ENCODE measurements at places on chromosomes 7 and 10.

DNA sequence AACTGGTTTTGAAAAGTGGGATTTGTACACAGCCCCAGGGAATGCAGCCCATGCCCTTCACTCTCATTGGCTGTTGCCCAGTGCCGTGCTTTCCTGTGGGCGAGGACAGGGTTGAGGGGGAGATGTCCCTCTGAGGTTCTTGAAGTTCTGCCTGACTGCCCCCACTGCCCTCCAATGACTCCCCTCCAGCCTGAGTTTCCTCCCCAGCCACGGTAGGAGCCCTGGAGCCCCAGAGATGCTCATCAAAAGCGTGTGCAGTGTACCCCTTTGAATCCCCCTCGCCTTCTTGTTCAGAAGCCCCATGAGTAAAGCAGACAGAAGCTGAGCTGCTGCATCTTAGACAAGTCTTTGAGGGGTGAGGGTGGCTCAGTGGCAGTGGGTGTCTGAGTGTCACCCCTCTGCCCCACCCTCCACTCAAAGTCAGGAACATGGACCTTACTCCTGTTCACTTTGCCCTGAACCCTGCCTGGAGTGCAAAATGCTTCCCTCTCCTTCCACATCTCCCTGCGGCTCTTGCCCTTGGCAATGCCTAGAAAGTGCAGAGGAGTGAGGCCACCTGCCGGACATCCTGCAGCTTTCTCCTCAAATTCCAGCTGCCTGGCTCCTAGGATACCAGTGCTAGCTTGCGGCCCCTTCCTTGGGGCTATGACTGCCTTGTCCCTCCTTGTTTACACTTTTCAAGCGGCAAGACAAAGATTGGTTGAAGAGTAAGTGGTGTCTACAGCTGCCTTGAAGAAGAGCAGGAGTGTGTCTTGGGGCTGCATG, 19.9 kb downstream of the FAM241B start:
- no peak for DNase-seq

- DNase-seq, result no peak
Measured at GRCh38 chr10:127175357-127176110, 20.9 kb downstream of the INSYN2A start.

DNA sequence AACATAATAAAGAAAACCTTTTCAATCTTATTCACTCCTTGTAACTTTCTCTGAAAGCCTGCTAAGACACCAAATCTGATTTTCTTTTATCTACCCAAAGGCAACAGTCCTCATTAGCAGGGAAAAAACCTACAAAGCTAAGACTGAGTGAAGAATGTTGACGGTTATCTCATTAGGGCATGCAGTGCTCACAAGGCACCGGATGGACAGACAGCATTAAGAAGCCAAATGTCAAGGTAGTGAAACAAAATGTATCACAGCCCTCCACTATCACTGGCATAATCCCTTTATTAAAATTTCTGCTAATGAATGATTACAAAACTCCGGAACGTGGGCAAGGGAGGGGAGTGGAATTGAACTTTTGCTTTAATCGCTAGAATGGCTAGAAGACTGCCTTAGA, 442.8 kb downstream of the NEBL start:
- DNase-seq, result no peak

DNA sequence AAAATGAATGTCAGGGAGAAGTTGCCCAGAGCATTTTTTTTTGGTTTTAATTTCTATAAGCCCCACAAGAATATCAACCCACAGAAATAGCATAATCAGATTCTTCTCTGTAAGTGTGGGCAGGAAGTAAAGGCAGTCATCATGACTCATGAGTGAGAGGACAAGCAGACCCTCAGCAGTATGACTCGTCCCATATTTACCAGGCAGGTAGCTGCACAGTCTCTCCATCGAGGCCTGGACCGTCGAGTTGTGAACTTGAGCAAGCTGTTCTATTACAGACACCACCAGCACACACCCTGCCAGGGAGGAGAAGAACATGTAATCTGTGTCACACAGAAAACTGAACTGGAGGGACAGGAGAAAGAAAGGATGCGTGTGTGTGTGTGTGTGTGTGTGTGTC, 37.8 kb downstream of the AOAH start:
- DNase-seq, result no peak

DNA sequence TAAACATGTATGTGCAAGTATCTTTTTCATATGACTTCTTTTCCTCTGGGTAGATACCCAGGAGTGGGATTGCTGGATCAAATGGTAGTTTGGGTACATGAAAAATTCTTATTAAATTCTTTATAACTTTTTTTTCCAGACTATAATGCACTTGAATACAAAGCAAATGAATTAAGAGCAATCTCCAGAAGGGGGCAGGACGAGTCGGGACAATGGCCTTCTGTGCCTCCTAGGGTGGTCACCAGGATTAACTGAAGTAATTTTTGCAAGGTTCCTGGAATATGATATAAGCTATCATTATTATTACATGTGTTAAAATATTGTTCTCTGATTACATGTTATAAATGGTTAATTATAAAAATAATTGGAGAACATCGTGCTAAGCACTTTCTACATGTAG, 127.2 kb downstream of the PPP1R17 start:
- DNase-seq, result no peak

DNA sequence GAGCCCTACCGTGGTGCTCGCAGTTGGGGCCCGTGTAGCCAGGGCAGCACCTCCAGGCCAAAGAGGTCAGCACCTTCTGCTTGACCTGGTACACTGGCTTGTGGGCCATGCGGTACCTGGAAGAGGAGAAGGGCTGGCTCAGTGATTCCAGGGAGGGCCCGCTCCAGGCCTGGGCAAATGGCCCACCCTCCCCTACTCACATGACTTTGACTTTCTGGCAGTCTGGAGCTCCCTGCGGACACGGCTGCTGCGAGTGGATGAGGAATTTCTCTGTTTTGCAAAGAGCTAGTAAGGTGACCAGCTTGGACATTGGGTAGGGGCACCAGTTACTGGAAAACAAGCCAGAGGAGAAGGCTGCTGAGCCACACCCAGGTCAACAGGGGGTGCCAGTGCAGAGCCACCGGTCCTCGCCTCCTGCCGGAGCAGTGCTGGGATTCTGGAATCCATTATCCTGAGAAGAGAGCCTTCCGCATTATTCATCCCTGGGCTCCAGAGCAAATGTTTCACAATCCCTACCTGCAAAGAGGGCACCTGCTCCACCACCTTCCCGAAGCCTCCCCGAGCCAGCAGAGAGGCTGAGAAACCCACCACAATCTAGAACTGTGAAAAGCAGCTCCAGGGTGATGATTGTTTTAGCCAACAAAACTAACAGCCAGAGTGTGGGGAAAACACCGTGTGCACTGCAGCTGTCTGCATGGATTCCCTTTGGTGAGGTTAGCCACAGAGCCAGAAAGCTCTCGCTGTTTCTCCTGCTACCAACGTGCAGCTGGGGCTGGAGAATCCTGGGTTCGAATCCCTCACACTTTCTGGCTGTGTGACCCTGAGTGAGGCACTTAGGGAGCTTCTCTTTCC, 11.8 kb downstream of the MMRN2 start:
- no peak for DNase-seq

DNA sequence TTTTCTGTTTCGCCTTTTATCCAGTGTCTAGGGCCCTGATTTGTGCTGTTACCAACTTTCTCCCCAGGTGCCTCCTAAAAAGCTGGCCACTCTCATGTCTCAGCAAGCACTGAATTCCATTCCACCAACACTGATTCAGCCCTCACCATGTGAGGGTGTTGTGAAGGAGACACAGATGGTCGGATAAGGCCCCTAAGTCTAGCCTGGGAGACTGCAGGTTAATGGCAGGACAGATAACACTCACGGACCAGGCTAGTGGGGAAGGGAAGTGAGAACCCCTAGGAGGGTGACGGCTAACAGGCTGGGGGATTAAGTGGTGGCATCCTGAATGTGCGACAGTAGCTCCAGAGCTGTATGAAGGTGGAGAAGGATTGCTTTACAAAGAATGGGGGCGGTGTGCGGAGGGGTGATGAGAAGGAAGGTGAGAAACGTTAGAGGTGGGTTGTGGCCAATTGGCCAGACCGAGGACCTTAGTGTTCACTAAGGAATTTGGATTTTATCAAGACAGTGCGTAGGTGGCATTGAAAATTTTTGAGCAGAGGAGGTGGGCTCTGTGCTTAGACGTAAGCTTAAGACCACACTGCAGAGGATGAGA, 3.8 kb upstream of the DUSP5 start:
- no peak for DNase-seq

DNA sequence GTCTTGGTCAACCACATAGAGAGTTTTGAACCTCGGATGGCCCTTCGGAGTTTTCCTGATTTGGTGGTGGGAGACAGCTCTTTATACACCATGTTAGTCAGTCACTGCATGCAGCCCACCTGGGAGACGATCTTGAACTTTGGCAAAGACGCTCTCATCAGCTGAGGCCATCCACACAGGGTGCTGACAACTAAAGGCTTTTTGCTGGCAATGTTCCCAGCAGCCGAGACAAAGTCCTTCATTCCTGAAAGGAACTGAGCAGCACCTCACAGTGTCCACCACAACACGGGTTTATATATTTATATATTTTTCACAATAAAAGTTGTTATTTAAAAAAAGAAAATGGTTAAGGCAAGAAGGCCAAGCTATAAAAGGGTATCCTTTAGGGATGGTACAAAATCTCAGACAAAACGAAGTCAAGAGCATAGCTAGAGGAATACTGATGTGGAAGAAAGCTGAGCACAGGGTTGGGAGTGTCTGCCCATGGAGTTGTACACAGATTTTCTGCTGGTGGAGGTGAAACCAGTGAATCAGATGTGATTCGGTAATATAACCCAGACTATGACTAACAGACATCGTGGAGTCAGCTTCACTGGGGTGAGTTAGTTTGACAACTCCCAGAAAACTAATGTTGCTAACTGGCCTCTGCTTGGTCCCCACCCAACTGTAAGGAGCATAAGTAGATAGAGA, 27.4 kb upstream of the CAPZA2 start:
- no peak for DNase-seq

GRCh38 chr7:114959931-114960330, 38.0 kb downstream of the MDFIC start:
- DNase-seq, result no peak

GRCh38 chr7:116836048-116836447, 26.3 kb upstream of the CAPZA2 start:
- DNase-seq, result no peak

DNA sequence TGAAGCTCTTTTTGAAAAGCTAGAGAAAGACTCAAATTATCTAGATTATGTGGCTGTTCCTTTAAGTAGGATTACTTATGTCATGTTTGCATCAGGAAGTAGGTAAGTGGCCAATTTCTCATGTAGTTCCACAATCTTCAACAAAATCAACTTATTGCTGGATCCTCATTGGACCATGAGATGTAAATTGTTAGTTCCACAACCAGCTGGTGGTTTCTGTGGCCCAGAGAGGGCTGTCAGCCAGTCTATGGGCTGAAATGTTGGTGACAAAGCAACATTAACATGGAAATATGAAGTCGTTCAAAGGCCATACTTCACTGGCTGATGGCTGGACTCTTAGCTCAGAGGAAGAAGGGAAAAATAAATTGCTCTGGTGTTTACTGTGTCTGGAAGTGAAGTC, 157.9 kb downstream of the PLXDC2 start:
- DNase-seq, result no peak

DNA sequence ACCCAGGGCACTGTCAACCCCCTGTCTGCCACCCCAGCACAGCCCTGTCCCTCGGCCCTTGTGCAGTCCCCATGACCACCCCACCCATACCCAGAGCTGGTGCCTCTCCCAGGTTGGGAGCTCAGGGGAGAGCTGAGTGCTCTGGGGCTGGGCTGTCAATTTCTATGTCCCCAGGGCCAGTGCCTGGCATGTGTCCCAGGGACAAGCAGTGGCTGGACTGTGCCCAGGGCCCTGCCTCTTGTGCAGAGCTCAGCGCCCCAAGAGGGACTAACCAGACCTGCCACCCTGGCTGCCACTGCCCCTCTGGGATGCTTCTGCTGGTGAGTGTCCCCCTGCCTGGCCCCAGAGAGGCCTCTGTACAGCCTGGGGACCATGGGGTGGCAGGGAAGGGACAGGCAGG, 29.0 kb upstream of the ZNF862 start:
- no peak for DNase-seq

Data from AG09319 (cell line).